ENCODE measurements at places on chromosomes 1 and 21.

- DNase-seq: peak; percentile 95
These were observed 3.0 kb upstream of the SDE2 start for GRCh38 chr1:226001963-226002666.

- peak; percentile 89 for DNase-seq
These were observed 236.5 kb upstream of the JUN start for GRCh38 chr1:59020151-59020997.

GRCh38 chr1:54854381-54855020 is 32.5 kb downstream of the DHCR24 start:
- DNase-seq: no peak

- DNase-seq: no peak
These were observed 1.2 kb downstream of the MCOLN3 start for GRCh38 chr1:85047144-85047471.

DNA sequence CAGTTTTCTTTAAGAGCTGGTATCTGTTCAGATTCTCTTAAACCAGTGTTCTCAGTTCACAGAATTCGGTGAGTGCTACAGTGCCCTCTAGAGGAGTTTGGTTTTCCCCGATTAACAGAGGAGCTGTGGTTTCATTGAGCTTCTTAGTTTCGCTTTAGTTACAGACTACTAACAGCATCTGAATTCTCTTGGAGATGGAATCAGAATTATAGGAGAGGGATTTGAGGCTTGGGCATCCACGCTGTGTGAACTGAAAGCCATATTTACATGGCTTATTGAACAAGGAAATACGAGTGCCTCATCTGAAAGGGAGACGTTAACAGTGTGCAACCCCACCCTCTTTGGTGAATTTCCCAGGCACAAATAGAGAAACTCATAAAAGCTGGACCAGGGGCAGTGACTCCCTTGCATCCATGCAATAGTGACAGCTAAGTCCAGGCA is 202.0 kb downstream of the USH2A start:
- DNase-seq: peak; percentile 82

GRCh38 chr21:29246614-29247013 is 52.1 kb upstream of the BACH1 start:
- DNase-seq: no peak

- no peak for DNase-seq
These were observed 26.6 kb upstream of the FBXO28 start for GRCh38 chr1:224087286-224087794.

DNA sequence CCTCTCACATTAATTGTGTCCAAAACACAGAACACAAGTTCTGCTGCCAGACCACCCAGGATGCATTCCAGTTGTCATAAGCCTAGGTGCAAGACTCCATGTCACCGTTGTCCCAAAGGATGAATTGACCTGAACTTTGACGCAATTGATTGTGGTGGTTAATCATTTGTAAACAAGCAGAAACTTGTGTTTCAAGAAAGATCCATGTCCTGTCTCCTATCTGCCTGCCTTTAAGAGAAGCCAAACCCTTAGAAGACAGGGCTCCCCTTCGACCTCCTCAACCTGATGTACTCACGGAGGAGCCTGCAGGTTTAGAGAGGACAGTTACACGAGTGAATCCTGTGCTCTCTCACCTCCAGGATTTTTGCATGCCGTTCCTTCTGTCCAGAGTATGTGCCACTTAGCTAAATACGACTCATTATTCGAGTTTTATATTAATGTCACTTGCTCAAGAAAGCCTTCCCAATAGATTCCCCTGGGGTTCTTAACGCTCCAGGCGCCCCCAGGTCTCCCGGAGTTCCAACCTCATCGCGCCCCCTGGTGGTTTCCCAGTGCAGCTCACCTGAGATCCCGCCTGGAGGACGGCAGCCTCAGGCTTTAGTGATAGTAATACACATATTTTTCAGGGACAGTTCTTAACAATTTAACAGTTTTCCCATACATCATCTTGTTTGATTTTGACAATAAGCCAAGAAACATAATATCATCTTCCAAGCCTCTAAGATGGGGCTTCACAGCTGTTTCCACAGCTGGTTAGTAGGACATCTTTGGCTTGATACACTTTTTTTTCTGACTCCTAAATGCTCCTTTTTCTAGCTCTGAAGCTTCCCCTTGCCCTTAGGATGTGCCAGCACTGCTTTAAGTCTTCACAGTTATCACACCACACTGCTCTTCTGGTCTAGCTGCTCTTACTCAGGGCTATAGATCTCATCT is 2.4 kb upstream of the C8B start:
- DNase-seq: no peak

DNA sequence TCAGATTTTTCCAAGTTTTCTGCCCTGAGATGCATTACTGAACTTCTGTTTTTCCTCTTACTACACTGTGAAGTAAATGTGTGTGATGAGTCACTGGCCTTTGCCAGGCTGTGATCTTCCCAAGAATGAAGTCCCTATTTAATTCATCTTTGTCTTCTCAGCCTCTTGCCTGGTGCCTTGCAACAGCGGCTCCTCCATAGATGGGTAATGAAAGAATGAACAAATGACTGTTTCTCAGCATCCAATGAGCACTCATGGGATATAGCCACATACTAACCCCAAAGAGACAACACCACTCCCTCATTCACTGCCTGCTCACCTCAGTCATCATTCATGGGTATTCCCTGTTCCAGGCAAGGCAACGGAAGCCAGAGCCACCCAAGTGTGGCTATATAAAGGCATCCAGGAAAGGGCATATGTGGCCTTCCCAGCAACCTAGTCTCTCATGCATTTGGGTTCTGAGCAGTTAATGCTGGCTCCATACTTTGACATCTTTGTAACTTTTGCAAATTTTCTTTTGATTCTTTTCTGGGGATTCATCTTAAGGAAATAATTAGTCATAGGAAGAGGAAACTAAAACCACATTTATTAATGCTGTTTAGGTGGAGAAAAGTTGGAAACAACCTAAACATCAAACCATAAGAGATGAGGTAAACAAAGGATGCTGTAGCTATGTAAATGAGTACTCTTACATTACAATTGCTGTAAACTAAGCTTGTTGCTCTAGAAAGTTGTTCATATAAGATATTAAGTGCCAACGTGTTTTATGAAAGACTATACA is 71.9 kb downstream of the HIVEP3 start:
- no peak for DNase-seq

GRCh38 chr1:65458730-65459396 is 38.4 kb downstream of the LEPR start:
- DNase-seq: no peak

DNA sequence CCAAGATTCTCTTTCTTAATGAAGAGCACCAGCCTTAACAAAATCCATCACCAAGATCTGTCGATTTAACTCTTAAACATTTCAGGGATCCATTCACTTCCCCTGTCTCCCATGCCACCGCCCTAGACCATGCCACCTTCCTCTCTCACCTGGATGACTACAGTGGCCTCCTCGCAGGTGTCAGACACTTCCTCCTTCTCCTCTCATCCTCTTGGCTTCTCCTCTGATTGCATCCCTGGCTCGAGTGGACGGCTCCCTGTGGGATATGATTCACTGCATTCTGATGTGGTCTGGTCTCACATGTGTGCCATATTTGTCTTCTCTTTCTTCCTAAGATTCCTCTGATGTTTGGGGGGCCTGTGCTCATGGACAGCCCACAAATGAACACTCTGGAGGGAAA is 66.4 kb upstream of the KLHDC7A start:
- DNase-seq: no peak

GRCh38 chr1:203135636-203136305 is 8.2 kb downstream of the ADORA1 start:
- DNase-seq: peak; percentile 82

GRCh38 chr21:17479606-17480005 is 33.2 kb upstream of the CXADR start:
- DNase-seq: no peak

DNA sequence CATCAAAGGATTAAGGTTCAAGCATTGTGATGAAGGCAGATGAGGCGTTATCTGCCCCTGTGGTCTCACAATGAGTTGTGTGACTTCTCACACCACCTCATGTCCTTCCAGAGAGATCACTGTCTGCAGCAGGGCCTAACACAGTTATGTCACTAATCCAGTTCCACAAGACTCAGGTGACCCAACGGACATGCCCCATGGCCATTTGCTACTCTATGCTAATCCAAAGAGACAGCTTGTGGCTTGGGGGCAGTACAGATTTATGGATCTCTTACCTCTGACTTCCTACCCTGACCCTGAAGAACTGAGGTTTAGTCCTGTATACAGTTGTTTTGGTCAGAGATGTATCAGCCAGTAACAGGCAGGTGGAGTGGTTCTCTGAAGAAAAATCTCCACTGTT is 147.1 kb downstream of the GLUL start:
- no peak for DNase-seq

GRCh38 chr1:117828201-117828600 is 101.2 kb downstream of the GDAP2 start:
- DNase-seq: no peak

DNA sequence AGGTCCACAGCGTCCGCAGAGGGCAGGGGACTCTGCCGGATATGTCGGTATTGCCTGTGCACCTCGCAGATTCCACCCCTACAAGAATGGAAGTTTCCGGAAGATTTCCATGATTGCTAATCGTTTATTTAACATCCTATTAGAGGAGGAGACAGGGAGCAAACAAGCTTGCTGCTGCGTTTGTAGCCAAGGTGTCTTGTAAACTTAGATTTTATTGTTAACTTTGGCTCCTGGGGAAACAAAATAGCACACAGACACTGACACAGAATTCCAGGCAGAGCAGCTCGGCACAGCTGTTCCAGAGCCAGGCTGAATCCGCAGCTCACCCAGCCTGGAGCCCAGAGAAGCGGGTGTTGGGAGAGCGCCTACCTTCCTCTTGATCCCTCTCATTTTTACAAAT is 75.7 kb downstream of the AJAP1 start:
- DNase-seq: no peak

GRCh38 chr1:228488818-228489674 is 1.9 kb downstream of the RNF187 start:
- DNase-seq: no peak

DNA sequence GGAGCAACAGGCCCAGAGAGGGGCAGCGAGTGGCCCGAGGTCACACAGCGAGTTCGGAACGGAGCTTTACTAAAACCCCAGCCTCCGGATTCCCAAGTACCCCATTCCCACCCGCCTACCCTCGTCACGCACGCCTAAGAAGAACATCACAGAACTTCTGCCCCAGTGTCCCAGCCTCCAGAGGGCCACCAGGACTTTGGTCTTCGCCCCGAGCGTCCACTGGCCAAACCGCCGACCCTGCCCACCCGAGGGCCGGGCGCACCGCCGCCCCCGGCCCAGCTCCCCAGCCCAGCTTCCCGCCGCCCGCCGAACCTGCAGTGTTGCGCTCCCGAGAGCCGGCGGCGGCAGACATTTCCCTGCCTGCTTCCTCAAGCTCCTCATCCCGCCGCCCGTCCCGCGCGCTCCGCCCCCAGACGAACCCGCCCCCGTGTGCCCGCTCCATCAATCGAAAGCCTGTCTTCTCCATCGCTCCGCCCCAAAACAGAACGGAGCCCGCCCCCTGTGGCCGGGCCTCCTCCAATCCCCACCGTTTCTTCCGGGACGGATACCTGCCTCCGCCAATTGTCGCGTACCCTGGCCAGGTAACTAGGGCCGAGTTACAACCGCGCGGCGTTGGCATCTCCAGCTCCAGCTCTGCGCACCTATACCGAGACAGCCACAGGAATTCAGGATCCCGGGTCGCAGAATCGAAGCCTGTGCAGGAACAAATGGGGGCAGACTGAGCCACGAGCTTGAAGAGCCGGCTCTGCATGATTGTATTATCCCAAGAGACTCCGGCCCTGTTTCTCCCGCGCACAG is 15.3 kb downstream of the INPP5B start:
- peak; percentile 97 for DNase-seq

DNA sequence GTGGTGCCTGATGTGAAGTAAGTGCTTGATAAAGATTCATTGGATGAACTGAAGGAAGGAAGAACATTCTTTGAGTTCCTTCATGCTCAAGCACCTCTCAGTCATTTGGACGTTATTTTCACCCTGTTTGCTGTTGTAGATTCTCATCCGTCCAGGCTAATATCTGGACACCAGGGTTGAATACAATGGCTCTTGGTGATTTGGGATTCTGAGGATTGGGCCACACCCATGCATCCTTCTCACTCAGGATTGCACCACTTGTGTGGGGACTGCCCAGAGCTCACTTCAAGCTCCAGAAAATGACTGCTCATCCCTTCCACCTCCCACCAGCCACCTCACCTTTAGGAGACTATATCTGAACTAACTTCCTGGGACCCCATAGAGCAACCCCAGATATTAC is 117.1 kb upstream of the IPO9 start:
- no peak for DNase-seq

DNA sequence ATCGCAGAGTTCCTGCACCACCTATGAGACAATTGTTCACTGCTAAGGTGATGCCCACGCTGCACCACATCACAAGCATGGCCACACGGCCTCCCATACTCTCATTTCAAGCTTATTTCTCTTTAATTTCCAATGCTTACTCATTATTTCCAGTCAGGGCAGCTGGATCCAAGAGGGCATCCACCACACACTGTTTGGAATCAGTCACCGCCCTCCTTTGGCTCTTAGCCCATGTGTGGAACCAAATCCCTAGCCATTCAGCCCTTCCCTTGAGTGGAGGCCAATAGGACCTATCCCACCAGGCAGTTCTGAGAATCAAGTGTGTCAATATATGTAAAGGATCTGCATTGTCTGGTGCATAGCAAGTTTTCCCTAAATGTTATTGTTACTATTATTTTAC is 26.3 kb upstream of the PALMD start:
- no peak for DNase-seq

- no peak for DNase-seq
These were observed 61.7 kb downstream of the ERICH3 start for GRCh38 chr1:74611887-74612286.

- no peak for DNase-seq
These were observed 82.2 kb upstream of the LMO4 start for GRCh38 chr1:87246436-87246835.

- DNase-seq: no peak
These were observed 12.5 kb downstream of the KCNN3 start for GRCh38 chr1:154857441-154858215.
